ENCODE measurements at places on chromosomes 1 and 21. TPM values are rescaled to one million over a fixed set of nuclear protein-coding genes. Genes with fewer than 3 reads are reported as not detected.

DNA sequence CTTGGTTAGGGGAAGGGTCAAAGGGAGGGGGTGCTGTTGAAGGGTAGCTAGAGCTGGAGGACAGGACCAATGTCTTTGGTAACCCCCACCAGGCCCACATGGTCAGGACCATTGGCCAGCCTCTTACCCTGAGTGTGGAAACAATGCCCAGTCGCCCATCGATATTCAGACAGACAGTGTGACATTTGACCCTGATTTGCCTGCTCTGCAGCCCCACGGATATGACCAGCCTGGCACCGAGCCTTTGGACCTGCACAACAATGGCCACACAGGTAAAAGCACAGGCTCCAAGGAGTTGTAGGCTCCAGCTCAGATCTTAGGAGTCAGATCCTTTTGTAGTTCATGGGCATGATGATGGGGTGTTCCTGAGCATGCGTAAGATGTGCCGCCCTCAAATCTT is 3.8 kb downstream of the CA14 start:
- peaks cover 10% of the 10 kb centered on the region for H3K36me3 ChIP-seq
- peaks cover 3% of the 10 kb centered on the region for H3K4me1 ChIP-seq
- no peak overlapping the region for H3K4me3 ChIP-seq
- H3K27ac ChIP-seq, result no peak overlapping the region
- no peak for DNase-seq

GRCh38 chr1:111471012-111471411 is 2.8 kb upstream of the C1orf162 start:
- no peaks in the 10 kb centered on the region for H3K27me3 ChIP-seq
- no peak overlapping the region for H3K27ac ChIP-seq
- no peak for DNase-seq
- H3K4me1 ChIP-seq, result no peaks in the 10 kb centered on the region
- H3K4me3 ChIP-seq, result no peak overlapping the region
- no peaks in the 10 kb centered on the region for H3K36me3 ChIP-seq

- no peak overlapping the region for H3K4me3 ChIP-seq
- peak; percentile 23 for DNase-seq
- no peaks in the 10 kb centered on the region for H3K36me3 ChIP-seq
- H3K27me3 ChIP-seq, result no peaks in the 10 kb centered on the region
- H3K4me1 ChIP-seq, result peaks cover 7% of the 10 kb centered on the region
- peak overlapping the region; percentile 34 for H3K27ac ChIP-seq
Observed at GRCh38 chr1:42282867-42283583, 52.0 kb downstream of the FOXJ3 start.

PERM1 gene
- total RNA-seq, result not detected

PGLYRP3 gene
- total RNA-seq, result not detected

DNA sequence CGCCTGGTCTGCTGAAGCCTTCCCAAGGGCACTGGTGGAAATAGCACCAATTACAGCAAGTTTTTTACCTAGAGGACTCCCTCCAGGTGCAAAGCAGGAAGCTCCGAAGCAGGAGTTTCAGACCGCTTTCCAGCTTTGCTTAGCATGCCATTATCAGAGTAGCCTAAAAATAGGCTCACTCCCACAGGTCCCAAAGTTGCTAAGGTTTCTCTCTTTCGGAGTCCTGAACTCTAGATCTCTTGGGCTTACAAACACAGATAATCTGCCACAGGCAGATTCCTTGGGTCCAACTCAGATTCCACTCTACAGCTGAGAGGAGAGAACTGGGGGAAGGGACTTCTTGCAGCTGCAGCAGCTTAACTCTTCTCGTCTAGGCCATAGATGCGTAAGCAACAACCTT is 22.5 kb downstream of the ZMYND12 start:
- DNase-seq, result no peak
- H3K27me3 ChIP-seq, result no peaks in the 10 kb centered on the region
- no peak overlapping the region for H3K4me3 ChIP-seq
- H3K27ac ChIP-seq, result no peak overlapping the region
- H3K36me3 ChIP-seq, result no peaks in the 10 kb centered on the region

DNA sequence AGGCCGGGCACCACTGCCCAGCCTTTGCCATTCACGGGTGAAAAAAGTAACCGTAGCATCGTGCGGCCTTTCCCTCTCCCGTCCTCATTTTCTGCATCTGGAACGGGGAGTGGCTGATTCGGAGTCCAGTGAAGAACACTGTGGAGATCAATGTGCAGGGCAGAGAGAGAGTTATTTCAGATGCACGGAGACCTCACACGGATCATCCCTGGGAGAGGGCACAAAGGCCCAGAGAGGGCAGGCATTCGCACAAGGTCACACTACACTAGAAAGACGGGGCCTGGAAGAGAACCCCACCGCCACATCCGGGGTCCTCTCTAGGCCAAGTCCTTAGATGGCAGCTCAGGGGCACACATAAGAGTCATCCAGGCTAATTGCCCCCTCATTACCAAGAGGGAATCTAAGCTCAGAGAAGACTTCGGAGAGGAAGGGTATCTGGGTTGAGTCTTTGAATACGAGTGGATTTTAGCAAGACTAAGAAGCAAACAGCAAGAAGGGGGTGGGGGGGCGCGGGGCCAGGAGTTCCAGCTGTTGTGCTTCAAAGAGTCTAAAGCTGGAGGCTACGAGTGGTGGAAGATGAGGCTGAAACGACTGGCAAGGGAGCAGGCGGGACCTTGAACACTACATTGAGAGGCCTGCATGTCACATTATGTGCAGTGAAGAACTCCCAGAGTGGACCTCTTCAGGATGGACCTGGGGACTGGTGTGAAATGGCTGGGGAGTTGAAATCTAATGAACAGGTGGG is 857 bp downstream of the GPX7 start:
- H3K36me3 ChIP-seq, result no peaks in the 10 kb centered on the region
- peaks cover 6% of the 10 kb centered on the region for H3K4me1 ChIP-seq
- peak; percentile 17 for DNase-seq
- peak overlapping the region; percentile 45 for H3K4me3 ChIP-seq
- H3K27me3 ChIP-seq, result no peaks in the 10 kb centered on the region
- H3K27ac ChIP-seq, result peak overlapping the region; percentile 46

All from fibroblast of lung (primary cell).